ENCODE measurements at places on chromosomes 12 and 14.

- DNase-seq: no peak
Measured at GRCh38 chr12:51687614-51688013, 96.6 kb downstream of the SCN8A start.

DNA sequence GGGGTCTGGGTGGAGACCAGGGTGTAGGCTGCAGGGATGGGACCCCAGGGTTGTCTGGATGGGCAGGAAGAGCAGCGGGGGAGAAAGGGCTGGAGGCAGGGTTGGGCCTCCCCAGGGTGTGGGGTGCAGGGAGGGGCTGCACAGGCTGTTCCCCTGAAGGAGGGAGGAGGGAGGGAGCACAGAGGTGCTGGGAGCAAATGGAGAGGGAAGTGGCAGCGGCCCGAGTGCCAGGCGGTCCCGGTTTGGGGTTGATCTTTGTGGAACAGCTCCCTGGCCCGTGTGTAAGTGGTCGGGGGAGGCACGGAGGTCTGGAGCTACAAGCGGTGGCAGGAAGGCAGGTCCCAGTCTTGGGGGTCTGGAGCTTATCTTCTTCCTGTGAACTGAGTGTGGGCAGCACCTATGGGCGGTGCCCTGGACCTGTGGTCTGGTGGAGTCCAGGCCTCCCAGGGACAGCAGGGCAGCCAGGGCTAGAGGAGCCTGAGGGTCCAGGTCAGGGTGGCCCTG is 391.6 kb downstream of the TMEM121 start:
- peak; percentile 10 for DNase-seq

- no peak for DNase-seq
Measured at GRCh38 chr12:54369597-54370131, 5.4 kb upstream of the GPR84 start.

DNA sequence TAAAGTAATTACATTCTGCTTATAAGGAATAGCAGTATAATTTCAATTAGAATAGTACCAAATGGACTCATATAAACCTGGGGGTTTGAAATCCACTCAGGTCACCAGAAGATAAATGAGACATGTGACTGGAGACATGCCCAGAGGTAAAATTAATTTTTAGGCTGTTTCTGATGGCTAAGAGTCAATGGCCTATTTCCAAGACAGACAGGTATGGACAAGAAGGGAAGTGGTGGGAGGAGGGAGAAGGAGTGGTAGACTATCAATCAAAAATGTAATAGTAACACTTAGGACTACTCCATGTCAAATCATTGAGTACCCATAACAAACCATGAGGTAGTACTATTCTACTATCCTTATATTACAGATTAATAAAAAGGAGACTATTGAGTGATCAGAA is 544.0 kb downstream of the GALC start:
- DNase-seq: no peak

DNA sequence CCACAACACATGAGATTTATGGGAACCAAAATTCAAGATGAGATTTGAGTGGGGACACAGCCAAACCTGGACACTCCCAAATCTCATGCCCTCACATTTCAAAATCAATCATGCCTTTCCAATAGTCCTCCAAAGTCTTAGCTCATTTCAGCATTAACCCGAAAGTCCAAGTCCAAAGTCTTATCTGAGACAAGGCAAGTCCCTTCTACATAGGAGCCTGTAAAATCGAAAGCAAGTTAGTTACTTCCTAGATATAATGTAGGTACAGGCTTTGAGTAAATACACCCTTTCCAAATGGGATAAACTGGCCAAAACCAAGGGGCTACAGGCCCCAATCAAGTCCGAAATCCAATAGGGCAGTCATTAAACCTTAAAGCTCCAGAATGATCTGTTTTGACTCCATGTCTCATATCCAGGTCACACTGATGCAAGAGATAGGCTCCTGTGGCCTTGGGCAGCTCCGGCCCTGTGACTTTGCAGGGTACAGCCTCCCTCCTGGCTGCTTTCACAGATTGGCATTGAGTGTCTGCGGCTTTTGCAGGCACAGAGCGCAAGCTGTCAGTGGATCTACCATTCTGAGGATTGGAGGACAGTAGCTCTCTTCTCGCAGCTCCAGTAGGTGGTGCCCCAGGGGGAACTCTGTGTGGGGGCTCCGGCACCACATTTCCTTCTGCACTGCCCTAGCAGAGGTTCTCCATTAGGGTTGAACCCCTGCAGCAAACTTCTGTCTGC is 60.1 kb downstream of the LRIG3 start:
- no peak for DNase-seq

GRCh38 chr14:105411985-105412770 is 7.4 kb upstream of the MTA1 start:
- DNase-seq: no peak

GRCh38 chr12:121793440-121793837 is at the start of gene RHOF:
RHOF (minus strand) TSS chr12:121793688; CDS start chr12:121793633, 55 bp downstream.
- no peak for DNase-seq

- DNase-seq: peak; percentile 52
Measured at GRCh38 chr12:459430-460258, at the start of gene B4GALNT3. B4GALNT3 (plus strand) TSS chr12:459939; CDS start chr12:460377, 438 bp downstream.

DNA sequence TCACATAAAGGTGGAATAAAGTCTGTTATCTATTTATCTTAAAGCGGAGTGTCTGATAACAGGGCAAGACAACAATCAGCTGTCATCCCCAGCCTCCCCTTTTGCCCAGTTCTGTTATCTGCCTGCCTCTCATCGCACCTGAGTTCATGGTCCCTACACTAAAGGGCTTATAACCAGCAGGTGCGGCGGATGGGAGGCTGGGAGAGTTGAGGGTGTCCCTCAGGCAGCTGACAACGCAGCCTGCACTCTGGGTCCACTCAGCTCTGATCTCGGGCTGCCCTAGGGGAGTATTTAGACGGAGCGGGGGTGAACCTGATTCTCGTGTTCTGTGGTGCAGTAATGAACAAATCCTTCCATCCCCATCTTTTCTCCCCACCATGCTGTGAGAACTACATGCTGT is 34.0 kb upstream of the JDP2 start:
- no peak for DNase-seq

GRCh38 chr14:103064978-103065377 is 7.6 kb upstream of the CDC42BPB start:
- no peak for DNase-seq

- DNase-seq: peak; percentile 93
Measured at GRCh38 chr14:22982477-22983245, at the start of gene AJUBA. AJUBA (minus strand) TSS chr14:22982551; CDS start chr14:22982266, 285 bp downstream.

DNA sequence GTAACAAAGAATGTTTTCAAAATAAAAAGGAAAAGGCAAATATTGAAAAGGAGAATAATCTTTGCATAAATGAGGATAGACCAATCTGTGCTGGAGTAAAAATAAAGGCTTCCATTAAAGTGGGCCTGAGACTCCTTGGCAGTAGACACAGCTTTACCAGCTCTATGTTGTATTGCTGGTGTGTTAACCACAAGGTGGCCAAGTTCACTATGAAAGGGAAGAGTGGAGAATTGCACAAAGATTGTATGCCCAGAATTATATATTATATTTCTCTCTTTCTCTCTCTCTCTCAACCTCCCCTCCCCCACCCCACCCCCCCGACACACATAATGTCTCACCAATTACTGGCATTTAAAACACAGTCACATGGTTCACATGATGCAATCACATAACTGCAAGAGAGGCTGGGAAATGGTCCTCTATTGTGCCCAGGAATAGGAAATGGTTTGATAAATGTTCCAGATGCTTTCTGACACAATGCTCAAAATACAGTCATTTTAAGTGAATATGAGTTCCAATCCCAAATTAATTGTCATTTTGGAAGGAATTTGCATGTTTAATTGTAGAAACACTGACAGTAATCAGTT is 222.6 kb upstream of the SYT1 start:
- no peak for DNase-seq

DNA sequence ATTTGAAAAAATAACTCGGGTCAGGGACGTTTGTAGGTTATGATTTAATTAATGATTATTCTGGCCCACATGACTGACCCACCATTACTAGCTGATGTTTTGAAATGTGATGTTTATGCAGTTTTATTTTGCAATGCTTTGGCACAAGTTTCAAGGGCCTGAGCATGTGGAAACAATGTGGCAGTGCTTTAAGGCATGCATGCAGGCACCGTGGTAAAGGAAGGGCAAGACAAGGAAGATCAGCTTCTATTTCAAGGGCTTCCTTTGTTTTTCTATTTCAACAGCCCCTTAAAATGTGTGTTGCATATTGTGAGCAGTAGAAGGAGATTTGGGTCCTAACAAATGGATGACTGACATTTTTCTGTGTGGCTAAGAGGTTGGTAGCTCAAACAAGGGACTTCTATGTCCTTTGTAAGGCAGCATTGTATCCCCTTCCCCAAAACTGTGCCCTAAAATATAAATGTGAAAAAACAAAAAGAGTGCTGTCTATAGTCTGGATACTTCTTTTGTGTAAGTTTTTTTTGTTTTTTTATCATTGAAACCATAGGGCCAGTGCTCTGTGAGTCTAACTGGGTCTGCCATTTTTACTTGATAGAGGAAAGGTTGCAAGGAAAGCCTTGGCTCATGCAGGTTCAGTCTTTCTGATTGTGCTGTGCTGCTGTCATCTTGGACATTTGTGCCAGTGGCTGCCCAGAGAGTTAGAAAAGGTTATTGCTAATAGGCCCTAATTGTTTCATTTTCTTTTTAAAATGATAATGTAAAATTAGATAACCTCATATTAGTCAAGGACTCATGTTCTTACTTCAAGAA is 103.5 kb downstream of the FGD4 start:
- no peak for DNase-seq

DNA sequence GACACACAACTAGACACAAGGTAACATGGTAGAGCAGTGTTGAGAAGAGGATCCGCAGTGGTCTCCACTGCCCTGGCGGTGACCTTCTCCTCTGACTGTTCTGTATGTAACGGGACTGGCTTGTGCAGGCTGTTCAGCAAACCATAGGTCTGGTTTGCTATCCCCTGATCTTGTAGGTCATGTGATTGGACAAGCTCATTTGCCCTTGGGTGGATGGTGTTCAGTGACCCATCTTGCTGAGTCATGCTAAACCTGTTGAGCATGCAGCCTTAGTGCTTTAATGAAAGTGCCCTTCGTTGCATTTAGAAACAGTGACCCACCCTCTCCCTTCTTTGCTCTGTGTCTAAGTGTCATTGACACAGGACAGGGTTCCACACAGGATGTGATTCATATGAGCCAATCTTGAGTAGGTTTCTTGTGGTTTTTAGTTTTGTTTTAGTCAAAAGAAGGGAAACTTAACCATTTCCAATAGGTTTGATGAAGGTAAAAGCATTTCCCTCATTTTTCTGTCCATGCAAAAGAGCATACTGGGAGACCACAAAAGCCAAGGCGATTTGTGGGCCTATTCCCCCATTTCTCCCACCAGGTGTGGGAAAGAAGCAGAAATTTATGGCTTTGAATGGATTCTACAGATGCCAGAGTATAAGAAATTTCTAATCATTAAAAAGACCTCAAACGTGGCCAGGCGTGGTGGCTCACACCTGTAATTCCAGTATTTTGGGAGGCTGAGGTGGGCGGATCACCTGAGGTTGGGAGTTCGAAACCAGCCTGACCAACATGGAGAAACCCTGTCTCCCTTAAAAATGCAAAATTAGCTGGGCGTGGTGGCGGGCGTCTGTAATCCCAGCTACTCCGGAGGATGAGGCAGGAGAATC is 32.6 kb upstream of the HIF1A start:
- DNase-seq: no peak

- DNase-seq: no peak
Measured at GRCh38 chr14:103625356-103626095, 3.5 kb upstream of the KLC1 start.

DNA sequence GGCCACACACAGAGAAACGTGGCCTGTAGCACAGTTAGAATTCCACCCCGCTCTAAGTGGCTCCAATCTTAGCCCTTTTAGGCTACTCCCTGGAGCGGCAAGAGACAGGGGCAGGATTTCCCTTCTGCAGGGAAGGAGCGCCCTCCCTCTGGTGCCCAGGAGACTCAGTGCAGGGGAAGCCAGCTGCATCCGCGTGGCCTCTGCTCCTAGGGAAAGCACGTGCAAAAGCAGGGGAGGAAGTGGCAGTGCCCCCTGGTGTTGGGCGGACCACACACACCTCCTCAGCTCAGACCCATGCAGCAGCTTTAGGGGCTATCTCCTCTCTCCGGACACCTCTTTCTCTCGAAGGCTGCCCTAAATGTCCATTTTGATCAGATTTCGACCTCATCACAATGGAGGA is 50.0 kb downstream of the SPRING1 start:
- peak; percentile 57 for DNase-seq

DNA sequence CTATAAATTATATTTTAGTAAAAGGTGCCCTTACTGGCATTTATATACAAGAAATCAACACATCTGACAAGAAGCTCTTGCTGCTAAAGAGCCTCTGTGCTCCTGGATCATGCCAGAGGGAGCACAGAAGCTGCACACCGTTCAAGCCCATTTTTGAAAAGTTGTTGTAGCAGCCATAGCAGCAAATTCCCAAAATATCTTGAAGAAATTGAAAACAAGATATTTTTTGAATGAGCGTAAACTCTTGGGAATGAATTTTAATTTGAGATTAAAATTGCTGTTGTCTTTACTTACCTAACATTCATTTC is 540 bp upstream of the CLEC2D start:
- DNase-seq: no peak

GRCh38 chr14:96046630-96047029 is 7.5 kb downstream of the C14orf132 start:
- DNase-seq: no peak

DNA sequence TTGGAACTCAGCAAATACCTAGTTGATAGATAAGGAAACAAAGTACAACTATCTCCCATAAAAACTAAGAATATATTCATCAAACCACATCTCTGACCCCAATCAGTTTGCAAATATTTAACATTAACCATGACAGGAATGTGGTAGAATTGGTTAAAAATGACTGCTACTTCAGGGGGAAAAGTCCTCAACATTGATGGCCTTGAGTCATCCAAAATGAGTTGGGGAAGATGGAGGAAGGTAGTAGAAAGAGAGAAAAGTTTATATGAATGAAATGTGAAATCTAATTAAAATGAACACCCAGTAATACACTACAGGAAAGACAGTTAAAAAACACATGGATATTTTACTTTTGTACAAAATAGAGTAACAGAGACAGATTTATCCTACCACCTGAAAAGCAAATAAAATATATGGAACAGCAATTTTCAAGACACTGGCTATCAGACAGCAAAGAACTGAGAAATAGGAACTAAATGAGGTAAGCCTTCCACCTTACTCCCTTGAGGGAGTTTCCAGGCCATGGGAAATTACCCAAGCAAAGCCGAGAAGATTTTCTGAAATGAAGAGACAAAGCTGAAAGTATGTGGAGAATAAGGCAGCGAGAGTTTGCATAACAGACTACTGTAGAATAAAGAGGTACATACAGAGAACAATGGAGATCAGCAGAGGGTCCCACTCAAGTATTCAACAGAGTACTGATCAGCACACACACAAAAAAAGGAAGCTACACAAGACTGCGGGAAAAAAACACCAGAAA is 49.6 kb downstream of the TC2N start:
- no peak for DNase-seq
